NCI-H1105 treated with DMSO at 0.1 percent for 48 hours (cell line): ENCODE measurements at places on chromosomes 7 and 10.

DNA sequence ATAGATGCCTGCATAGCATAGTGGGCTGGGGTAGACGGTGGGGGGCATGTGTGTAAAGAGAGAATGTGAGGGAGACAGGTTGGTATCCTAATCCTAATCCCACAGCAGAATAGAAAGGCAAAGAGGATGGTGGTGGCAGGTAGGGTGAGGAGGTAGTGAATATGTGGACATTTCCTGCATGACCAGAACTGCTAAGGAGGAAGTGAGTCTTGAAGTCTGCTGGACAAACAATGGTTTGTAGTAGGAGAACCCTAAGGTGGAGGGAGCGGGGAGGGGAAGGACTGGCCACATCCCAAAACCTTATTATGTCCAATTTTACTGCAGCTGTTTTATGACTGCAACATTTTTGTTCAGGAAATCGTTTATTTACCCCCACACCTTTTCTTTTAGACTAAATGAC, 279.7 kb downstream of the AUTS2 start:
- no peak for DNase-seq

DNA sequence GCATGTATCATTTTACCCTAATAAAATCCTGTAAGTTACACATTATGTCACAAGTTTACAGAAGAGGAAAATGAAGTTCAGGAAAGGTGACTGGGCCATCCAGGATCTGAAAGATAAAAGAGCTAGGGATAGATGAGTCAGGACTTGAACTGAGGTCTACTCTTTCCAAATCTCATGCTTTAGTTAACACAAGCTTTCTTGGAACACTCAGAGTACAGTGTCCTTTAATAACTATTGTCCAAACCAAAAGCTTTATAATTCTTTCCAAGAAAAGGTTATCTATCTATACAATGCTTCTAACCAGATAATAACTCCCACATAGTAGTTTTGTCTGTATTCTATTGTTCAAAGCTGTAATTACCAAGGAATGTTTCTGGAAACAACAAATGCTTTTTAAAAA, 164.6 kb downstream of the LRRN3 start:
- no peak for DNase-seq

- DNase-seq: no peak
These were observed 132.6 kb downstream of the MAPK8 start for GRCh38 chr10:48439031-48439430.

- no peak for DNase-seq
These were observed 808.8 kb downstream of the GRM8 start for GRCh38 chr7:126443951-126444350.

DNA sequence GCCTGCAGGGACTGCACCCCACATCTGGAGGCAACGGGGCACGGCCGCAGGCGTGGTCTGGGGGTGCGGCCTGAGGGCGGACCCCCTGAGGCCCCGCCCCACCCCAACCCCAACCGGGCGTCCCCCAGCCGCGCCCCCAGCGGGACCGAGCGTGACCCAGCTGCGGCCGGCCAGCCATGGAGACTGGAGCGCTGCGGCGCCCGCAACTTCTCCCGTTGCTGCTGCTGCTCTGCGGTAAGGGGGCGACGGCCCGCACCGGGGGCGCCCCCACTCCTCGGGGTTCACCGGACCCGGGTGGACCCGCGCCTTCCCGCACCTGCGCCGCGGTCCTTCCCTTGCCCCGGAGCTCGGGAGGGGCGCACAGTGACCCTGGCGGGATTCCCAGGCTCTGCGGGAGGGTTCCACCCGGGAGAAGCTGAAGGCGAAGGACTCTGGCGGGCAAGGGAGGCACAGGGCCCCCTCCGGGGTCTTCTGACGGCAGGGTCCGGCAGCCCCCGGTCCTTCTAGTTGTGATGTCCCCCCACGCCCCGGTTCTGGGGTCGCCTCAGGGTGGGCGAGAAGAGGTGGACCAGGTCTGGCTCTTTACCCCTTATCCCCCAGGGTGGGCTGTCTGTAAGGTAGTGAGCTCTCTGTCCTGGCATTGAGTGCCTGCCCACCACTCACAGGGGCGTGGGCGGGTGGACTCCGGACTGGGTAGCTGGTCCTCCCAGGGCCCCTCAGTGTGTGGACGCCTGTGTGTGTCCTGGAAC, at the start of gene RAMP3:
Gene RAMP3, plus strand, starts transcription at position 139 of the 749 bp plus-strand sequence. Its CDS starts 38 bp downstream, at position 177.
- no peak for DNase-seq

DNA sequence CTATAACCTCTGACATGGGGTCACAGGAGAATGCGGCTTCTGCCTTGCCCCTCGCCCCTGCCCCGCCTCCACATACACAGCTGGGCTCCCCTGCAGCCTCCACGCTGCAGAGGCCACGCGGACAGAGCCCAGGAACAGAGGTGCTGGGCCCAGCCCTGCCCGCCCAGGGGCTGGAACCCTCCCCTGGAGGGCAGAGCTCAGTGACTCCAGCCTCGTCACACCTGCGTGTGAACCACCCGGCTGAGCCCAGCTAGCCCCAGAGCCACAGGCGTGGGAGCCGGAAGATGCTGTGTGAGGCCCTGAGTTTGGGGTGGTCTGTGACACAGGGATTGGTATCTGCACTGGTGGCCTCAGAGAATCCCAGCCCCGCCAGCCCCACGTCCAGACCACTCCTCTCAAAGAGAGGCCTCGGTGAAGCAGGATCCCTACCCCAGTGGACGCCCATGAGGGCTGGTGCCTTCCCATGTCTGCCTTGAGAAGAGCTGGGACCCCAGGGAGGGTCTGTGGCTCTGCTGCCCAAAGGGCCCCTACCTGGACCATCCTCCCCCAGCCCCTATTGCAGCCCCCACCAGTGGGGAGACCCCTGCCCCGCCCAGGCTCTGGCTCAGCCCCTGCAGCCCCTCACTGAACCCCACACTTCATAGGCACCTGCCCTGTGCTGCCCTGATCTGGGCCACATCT, 8.1 kb upstream of the ADAP1 start:
- no peak for DNase-seq
